ENCODE measurements at places on chromosomes 12 and 14. TPM values are rescaled to one million over a fixed set of nuclear protein-coding genes. Genes with fewer than 3 reads are reported as not detected.

DNA sequence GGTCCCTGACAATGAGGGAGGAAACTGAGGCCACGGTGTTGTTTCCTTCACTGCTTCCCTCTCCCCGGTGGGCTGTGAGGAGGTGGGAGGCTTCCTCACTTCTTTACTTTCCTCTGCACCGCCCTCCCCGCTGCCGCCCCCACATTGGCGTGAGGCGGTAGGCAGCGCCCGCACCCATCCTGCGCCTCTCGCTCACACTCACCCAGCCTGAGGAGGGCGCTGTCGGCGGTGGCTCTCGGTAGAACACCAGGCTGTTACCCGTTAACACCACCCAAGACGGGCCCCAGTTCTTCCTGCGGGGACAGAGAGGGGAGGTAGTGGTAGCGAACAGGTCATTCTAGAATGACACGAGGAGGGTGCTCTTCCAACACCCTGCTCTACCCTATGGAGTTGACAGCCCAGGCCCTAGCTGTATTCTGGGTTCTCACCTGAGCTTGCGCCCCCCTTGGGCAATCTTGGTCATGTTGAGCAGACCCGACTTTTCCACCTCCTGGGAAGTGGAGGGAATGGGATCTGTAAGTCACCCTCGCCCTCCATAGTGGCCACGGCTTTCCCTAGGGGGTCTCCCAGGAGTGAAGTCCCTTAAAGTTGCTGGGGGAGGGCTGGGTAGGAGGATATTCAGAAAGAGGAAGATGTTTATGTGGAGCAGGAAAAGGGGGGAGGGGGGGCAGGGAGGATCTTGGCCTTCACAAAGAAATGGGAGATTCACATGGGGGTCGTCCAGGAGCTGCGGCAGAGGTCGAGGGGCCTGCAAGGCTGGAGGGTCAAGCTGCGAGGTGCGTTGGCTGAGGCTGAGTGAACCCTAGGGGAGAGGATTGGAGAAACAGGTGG, 3.3 kb downstream of the ARHGAP9 start:
- DNase-seq = no peak
- peaks cover 62% of the 10 kb centered on the region for H3K27me3 ChIP-seq
- no peak overlapping the region for H3K27ac ChIP-seq
- no peaks in the 10 kb centered on the region for H3K36me3 ChIP-seq
- H3K4me3 ChIP-seq = peak overlapping the region; percentile 51
- H3K4me1 ChIP-seq = no peaks in the 10 kb centered on the region

DNA sequence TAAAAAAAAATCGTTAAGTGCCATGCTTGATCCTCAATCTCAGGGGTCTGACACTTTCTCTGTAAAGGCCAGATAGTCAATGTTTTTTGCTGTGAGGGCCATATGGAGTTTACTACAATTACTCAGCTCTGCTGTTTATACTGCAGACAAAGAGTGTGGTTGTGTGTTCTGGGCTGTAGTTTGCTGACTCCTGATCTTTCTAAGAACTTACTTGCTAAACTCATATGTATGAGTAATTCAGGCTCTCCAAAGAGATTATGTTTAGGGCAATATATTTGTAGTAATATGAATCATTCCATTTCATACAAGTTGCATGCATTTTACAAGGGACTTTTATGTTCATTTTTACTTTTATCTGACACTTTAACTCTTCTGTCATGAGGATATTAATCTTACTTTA, 188.2 kb downstream of the TMTC2 start:
- H3K4me1 ChIP-seq = peaks cover 7% of the 10 kb centered on the region
- H3K27ac ChIP-seq = no peak overlapping the region
- H3K36me3 ChIP-seq = no peaks in the 10 kb centered on the region
- H3K4me3 ChIP-seq = no peak overlapping the region
- no peaks in the 10 kb centered on the region for H3K27me3 ChIP-seq

- H3K4me3 ChIP-seq = no peak overlapping the region
- no peaks in the 10 kb centered on the region for H3K27me3 ChIP-seq
- no peaks in the 10 kb centered on the region for H3K4me1 ChIP-seq
- H3K36me3 ChIP-seq = peaks cover 25% of the 10 kb centered on the region
- DNase-seq = no peak
Measured at GRCh38 chr12:109169686-109170085, 53.3 kb downstream of the ACACB start.

DNA sequence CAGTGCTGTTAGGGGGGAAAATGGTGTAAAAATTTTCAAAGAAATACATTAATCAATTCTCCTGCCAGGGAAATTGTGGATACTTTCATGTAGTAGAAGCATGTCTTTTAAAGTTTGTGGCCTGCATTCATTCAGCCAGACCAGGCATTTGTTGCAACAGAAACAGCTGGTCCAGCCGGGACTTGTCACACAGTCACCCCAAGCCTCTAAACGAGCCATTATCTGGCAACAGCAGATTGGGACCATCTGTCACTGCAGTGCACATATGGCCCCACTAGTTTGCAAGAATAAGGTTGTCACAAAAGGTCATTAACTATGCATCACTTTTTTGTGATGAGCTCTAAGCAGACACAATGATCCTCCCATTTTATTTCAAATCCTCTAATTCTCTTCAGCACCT, 193.9 kb downstream of the PHLDA1 start:
- no peaks in the 10 kb centered on the region for H3K4me1 ChIP-seq
- H3K27ac ChIP-seq = no peak overlapping the region
- no peaks in the 10 kb centered on the region for H3K36me3 ChIP-seq
- H3K27me3 ChIP-seq = no peaks in the 10 kb centered on the region

DNA sequence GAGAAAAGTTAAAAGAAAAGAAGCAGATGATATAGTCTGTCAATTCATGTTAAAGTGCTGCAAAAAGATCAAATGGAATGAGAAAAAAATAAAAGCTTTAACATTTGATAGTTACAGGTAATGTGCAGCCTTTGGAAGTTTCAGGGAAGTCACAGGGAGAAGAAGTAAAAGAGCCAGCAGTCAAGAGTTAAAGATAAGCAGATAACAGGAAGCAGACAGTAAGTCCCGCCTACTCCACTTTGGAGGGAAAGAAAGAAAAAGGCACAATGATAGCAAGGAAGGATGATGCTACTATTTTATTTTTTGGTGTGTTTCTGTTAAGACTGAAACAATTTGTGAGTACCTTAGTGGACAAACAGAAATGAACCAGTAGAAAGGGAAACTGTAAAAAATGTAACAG, 111.1 kb upstream of the KRR1 start:
- H3K27me3 ChIP-seq = no peaks in the 10 kb centered on the region
- H3K4me3 ChIP-seq = no peak overlapping the region
- DNase-seq = no peak
- H3K27ac ChIP-seq = no peak overlapping the region

The PTPRO gene
- 5.1 TPM for total RNA-seq

The PTGDR gene
- total RNA-seq = 5.7 TPM

- H3K36me3 ChIP-seq = no peaks in the 10 kb centered on the region
- no peak for DNase-seq
- no peaks in the 10 kb centered on the region for H3K27me3 ChIP-seq
- H3K27ac ChIP-seq = no peak overlapping the region
- no peaks in the 10 kb centered on the region for H3K4me1 ChIP-seq
Measured at GRCh38 chr14:33691907-33692306, 259.0 kb downstream of the EGLN3 start.

The PPP1R13B gene
- total RNA-seq = 48.3 TPM

- H3K36me3 ChIP-seq = no peaks in the 10 kb centered on the region
- no peak for DNase-seq
- no peak overlapping the region for H3K4me3 ChIP-seq
Measured at GRCh38 chr14:66752109-66752508, 244.2 kb downstream of the GPHN start.

DNA sequence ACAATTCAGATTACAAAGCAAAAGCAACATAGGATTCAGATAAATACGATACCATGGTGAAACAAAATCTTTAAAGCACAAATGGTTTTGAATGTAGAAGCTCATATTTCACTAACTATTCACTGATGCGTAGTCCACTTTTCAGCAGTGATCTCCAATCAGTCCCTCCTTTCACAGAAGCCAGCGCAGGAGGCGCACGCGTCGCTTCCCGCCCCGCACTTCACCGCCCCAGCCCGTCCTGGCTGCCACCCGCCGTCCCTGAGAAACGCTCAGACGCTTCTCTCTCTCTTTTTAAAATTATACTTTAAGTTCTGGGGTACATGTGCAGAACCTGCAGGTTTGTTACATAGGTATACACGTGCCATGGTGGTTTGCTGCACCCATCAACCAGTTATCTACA, 19.8 kb upstream of the CHFR start:
- no peak overlapping the region for H3K4me3 ChIP-seq
- no peaks in the 10 kb centered on the region for H3K36me3 ChIP-seq
- no peaks in the 10 kb centered on the region for H3K4me1 ChIP-seq
- DNase-seq = no peak
- no peak overlapping the region for H3K27ac ChIP-seq
- H3K27me3 ChIP-seq = no peaks in the 10 kb centered on the region

The BHLHE41 gene
- total RNA-seq = 9.0 TPM

DNA sequence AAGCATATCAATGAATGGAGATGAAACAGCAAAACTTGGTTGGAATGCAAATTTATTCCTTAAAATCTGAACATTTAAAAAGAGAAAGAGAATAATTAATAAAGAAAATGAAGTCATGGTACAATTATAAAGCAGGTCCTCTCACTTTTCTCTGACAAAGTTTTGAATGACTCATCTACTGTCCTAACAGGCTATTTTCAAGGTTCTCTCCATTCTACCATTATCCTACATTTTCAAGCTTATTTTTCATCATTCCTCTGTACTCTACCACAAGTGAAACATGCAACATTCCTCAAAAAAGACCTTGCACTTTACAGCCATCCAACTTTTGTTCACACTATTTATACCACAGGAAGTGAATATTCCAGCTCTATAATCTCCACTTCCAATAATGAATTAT, 36.9 kb upstream of the AP4S1 start:
- no peak for DNase-seq
- no peaks in the 10 kb centered on the region for H3K36me3 ChIP-seq
- H3K4me3 ChIP-seq = no peak overlapping the region
- H3K27me3 ChIP-seq = no peaks in the 10 kb centered on the region
- H3K27ac ChIP-seq = no peak overlapping the region
- H3K4me1 ChIP-seq = no peaks in the 10 kb centered on the region

The TAS2R31 gene
- total RNA-seq = 17.3 TPM

GRCh38 chr12:5442251-5443006, 10.5 kb downstream of the NTF3 start:
- no peak overlapping the region for H3K27ac ChIP-seq
- H3K4me1 ChIP-seq = peaks cover 7% of the 10 kb centered on the region
- H3K36me3 ChIP-seq = no peaks in the 10 kb centered on the region
- H3K4me3 ChIP-seq = no peak overlapping the region
- H3K27me3 ChIP-seq = no peaks in the 10 kb centered on the region

DNA sequence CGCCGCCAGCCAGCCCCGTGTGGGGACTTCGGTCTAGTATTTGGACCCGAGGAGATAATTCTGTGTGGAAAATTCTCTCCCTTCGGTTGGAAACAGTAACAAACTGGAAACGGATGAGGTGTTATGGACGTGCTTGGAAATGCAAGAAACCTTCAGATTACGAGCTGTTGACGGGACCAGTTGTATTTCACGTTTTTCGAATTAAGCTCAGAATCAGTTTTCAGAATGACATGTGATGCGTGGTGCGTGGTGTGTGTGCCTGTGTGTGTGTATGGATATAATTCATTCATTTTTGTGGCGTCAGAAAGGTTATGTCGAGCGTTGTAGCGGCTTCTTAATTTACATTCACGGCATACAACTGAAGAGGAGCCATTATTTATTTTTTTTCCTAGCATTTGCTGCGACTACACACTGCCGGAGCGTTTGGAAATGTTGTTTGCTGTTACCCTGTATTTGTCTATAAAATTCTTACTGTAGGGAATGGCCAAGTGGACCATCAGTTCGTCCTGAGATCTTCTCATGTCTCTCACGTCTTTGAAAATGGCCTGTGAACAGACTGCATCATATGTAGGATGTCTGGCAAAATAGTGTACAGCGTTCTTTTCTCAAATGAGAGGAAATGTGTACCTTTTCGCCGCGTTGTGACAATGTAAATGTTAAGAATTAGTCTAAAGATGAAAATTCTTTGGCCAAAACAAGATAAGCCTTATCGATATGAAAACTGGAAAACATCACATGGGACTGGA, 1.3 kb downstream of the TRAF3 start:
- peak overlapping the region; percentile 87 for H3K4me3 ChIP-seq
- H3K4me1 ChIP-seq = peaks cover 29% of the 10 kb centered on the region
- DNase-seq = no peak
- H3K27ac ChIP-seq = peak overlapping the region; percentile 75
- H3K27me3 ChIP-seq = no peaks in the 10 kb centered on the region

- no peak overlapping the region for H3K4me3 ChIP-seq
- no peaks in the 10 kb centered on the region for H3K36me3 ChIP-seq
- H3K27me3 ChIP-seq = no peaks in the 10 kb centered on the region
- no peak for DNase-seq
- no peaks in the 10 kb centered on the region for H3K4me1 ChIP-seq
- H3K27ac ChIP-seq = no peak overlapping the region
Measured at GRCh38 chr12:81866081-81866480, 106.9 kb upstream of the PPFIA2 start.

The HOXC4 gene
- total RNA-seq = 2.7 TPM

The ZFHX2 gene
- total RNA-seq = 2.2 TPM

The A2M gene
- total RNA-seq = 183 TPM

The TEAD4 gene
- 17.2 TPM for total RNA-seq

GRCh38 chr12:40157336-40157735, 51.5 kb upstream of the SLC2A13 start:
- H3K4me3 ChIP-seq = no peak overlapping the region
- no peaks in the 10 kb centered on the region for H3K36me3 ChIP-seq
- H3K27me3 ChIP-seq = no peaks in the 10 kb centered on the region

The SERPINA5 gene
- total RNA-seq = 11.7 TPM

All from tibial nerve (tissue), 4 donors.